Naive thymus-derived CD8-positive, alpha-beta T cell (primary cell): ENCODE measurements at places on chromosomes 12 and 14. TPM values are rescaled to one million over a fixed set of nuclear protein-coding genes. Genes with fewer than 3 reads are reported as not detected.
A peak's percentile ranks its signal among the peaks of the same experiment; 100 is the strongest.

DNA sequence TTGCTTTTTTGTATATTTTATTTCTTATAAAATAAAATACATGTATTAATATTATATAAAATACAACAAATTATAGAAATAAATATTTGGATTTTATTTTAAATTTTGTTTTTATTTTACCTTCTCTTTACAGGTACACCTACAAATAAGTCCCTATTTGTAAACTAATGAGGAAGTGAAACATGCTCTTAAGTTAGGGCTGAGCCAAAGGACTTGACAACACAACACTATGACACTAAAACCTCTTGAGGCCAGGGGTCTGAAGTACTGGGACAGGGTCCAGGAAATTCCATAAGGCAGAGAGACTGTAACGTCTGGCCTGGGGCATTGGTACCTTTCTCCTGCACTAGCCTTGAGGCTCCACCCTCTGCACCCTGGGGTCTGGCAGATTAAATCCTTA lies 293.2 kb downstream of the FOXN3 start:
- no peak for DNase-seq

DNA sequence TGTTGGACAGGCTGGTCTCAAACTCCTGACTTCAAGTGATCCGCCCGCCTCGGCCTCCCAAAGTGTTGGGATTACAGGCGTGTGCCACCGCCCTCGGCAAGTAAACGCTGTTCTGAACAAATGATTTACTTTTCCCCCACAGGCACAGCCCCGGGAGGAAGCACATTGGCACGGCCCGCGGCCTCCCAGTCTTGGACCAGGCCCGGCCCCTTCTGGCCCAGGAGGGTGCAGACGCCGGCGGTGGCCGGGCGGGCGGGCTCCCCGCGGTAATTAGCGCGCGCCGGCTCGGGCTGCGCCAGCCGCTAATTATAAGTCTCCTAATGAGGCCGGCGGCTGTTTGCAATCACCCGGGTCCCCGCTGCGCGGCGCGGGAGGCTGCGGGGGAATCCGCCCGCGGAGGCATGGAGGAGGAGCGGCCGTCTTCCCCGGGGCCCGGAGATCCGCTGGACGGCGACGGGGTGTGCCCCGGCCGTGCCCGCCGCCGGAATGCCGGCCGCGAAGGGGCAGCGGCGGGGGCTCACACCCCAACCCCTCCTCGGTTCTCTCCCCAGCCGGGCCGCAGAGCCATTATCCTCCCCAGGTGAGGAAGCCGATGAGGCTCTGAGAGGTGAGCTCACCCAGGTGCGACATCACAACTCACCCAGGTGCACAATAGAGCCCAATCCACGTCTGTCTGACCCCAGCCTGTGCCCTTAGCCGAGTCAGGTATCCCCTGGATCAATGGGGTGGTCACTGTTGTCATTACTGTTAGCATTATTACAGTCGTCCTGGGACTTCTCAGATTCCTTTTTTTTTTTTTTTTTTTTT lies 3.3 kb upstream of the POP5 start:
- DNase-seq: peak; percentile 48

- DNase-seq: no peak
Measured at GRCh38 chr14:69464379-69464778, 20.1 kb upstream of the PLEKHD1 start.

DNA sequence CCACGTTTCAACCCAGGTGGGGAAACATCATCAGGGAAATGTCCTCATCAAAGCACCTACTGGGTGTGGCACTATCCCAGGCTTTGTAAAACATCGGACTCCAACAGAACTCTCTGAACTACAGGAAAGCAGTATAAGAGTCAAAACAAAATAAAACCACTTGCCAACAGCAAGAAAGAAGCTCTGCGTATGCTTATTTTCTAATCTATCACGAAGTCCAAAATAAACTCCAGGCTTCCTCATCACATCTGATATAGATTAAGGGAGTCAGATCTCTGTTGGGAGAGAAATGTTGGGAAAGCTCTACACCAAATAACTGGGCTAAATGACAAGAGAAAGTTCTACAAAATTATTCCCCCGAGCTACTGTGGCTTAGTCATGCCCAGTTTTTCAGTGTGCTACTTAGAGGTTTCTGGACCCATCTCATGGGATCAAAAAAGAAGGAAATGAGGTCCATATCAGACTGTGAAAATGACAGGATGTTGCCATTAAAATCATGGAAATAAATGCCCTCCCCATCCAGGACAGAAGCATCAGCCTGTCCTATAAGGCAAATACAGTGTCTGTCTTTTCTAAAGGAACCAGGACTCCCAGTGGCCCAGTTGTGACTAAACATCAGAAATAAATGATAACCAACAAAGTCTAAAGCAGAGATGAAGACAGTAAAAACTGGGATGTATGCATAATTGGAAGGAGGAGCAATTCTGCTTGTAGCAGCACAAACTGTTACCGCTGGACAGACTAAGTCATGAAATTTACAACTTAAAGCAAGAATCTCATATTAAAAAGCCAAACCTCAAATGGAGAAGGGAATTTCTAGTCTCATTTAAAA lies 149.5 kb downstream of the STXBP6 start:
- DNase-seq: no peak

DNA sequence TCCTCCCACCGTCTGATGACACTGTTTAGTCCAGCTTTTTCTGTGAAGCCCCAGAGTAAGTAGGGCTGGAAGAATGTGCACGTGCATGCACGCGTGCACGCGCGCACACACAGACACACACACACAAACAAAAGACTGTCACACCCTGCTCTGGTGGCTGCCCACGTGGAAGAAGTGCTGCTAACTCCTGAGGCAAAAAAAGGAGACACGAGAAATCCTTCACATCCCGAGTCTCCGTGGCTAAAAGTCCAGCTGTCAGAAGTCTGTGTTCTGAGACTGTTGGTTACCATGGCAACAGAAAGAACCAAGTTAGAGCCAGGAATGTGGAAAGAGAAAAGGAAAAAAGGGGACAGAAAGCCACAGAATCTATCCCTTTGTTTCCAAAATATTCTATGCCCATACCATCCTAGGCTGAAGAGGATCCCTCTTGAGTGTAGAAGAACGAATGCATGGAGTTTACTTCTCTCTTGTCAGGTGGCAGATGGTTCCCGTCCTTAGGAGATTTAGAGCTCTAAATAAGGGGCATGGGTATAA lies 1.6 kb upstream of the C12orf71 start:
- DNase-seq: no peak

DNA sequence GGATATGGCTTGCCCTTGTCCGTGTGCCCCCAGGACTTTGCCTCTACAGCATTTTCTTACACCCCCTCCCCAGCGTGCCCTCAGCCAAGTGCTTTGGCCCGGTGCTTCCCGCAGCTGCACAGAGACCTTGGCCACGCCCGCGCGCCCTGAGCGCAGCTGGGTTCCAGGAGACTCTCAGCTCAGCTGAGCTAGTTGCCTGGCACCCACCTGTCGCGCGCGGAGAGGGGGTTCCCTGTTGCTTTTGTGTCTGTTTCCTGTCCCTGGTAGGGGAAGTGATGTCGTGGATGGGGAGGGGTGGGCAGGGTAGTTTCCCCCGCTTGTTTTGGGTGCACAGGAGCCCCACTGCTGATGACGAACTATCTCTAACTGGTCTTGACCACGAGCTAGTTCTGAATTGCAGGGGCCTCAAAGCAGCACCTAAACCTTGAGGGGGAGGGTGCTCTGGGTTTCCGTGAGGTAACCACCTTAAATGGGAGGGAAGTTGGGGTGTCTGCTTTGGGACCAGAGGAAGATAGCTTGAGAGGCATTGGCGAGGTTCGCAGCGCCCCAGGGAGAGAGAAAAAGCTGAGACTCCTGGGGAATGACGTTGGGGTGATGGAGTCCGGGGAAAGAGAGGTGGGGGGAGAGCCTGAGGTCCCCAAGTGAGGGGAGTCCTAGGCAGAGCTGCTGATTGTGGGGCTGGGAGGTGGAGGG lies 1.5 kb downstream of the DIO3 start:
- DNase-seq: no peak

DNA sequence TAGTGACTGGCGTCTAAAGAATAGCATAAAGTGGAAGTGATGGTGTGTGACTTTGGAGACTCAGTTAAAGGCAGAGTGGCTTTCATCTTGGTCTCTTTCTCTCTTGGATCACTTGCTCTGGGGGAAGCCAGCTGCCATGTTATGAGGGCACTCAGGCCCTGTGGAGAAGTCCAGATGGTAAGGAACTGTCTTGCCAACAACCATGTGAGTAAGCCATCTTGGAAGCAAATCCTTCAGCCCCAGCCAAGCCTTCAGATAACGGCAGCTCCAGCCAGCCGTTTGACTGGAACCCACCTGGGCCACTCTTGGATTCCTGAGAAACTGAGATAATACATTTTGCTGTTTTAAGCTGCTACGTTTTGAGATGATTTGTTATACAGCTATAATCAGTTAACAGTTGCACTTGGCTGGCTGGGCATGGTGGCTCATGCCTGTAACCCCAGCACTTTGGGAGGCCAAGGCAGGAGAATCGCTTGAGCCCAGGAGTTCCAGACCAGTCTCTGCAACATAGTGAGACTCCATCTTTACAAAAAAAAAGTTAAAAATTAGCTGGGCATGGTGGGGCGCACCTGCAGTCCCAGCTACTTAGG lies 7.7 kb upstream of the LRRC23 start:
- no peak for DNase-seq

DNA sequence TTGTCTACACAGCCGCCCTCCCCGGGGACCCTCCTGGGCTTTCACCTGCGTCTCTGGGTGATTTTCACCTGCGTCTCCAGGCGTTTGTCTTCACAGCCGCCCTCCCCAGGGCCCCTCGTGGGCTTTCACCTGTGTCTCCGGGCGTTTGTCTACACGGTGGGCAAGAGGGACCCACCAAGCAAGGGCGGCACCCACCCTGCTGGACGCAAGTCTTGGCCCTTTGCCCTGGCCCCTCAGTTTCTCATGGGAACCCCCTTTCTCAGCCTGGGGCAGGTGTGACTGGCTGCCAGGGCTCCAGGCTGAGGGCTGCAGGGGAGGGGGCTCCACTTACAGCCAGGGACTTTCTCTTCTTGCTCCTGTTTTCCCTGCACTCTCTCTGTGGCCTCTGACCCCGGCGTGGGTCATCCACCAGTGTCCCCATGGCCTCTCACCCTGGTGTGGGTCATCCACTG lies 68.6 kb upstream of the GALNT9 start:
- DNase-seq: no peak

DNA sequence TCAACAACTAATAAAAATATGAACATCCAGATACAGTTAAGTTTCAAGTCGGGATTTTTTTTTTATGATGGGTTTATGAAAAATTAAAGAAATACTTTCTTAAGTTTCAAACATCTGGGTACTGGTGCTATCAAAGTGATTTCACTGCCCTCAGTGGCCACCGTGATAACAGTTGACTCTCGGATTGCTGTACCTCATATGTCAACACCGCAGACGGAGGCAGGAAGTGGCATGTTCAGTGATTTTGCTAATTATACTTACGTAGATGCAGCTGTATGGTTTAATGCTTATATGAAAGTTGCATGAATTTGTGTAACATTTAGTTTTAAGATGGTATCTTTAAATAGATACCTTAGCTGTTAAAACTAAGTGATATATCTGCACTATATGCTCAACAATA lies 20.8 kb upstream of the FBLN5 start:
- DNase-seq: peak; percentile 31

DNA sequence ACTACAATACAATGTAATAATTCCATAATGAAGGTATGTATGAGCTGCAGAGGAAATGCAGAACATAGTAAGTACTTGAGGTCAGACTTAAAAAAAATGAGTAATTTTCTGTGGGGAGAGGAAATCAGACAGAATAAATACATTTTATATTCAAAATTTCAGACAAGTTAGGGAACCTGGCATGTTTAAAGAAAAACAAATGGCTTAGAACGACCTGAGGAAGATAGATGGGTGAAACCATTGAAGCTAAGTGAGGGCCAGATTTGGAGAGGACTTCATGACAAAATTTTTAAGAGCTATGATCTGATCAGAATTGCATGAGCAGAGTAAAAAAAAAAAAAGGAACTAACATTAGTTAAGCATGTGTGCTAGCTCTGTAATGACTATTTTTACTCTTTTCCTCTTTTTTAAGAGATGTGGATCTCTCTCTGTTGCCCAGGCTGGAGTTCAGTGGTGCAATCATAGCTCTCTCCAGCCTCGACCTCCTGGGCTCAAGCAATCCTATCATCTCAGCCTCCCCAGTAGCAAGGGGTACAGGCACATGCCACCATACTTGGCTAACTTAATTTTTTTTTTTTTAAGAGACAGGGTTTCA lies 157.6 kb upstream of the PDE3A start:
- no peak for DNase-seq

The CMTM5 gene
- not detected for total RNA-seq

The TGM1 gene
- 6.5 TPM for total RNA-seq

The SDR9C7 gene
- not detected for total RNA-seq

The RNF41 gene
- total RNA-seq: 35.0 TPM
